ENCODE measurements at places on chromosomes 2 and 18.

DNA sequence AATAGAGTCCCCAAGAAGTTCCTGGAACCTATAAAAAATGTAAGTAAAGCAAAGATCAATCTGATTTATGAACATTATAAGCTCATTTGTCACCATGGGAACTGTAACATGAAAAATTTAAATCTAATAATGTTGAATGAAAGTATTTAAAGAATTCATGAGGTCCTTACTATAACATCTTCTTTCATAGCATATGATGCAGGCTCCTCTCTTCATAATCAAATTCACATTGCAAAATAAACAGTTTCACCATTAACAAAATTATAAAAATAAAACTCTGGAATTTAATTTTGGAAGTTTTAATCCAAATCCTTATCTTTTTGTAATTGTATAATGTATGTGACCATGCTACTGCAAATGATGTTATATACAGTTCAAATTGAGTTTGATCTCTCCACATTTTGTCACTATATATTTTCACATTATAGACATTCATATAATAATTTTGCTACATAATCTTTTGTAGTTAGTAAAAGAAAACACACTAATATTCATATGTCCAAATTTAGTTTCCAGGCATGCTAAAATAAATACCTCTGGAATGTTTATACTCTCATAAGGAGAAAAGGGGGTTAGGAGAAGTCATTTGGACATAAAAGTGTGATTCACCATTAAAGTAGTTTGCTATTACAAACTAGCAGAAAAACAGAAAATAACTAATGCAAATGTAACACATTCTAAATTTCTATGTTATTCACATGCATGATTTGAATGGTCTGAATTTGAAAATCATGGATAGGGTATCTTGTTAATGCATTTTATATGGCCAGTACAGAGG is 954.1 kb downstream of the DSC3 start:
- DNase-seq = no peak

GRCh38 chr2:207937253-207937652 is 88.1 kb downstream of the PLEKHM3 start:
- DNase-seq = no peak

- DNase-seq = no peak
These were observed 796.4 kb upstream of the CDH2 start for GRCh38 chr18:28973324-28973723.

DNA sequence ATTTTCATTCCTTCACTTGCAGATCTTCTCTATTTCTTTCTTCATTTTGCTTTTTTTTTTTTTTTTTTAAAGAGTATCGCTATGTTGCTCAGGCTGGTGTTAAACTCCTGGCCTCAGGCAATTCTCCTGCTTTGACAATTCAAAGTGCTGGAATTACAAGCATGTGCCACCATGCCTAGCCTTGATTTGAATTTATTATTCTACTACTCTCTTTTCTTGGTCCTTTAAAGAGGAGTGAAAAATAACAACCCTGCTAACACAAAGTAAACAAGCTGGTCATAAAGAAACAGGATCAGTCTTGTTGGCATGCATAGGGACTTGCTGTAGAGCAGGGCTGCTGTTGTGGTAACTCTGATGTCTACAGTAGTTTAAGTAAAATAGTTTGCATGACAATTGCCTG is 1615.3 kb upstream of the ZEB2 start:
- DNase-seq = no peak

GRCh38 chr2:127586746-127587295 is 51.3 kb downstream of the MYO7B start:
- no peak for DNase-seq

GRCh38 chr2:96500385-96501066 is 4.6 kb downstream of the NEURL3 start:
- no peak for DNase-seq

DNA sequence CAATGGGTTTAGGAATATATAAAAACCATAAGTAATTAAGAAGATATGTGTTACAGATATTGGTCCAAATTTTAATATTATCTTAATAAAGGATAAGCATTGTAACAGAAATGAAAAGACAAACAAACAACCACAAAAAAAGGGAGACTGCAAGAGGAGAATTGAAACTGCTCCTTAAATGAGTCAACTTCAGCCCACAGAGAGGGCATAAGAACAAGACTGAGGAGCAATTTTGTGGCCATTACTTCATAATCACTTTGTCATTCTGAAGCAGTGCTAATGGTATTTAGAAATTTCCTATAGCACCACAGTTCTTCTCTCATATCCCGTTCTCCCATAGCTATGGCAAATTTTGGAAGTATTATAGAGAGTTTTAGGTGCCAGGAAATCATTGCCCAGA is 193.2 kb upstream of the HNMT start:
- no peak for DNase-seq

GRCh38 chr2:112835061-112835501 is 1.5 kb downstream of the IL1B start:
- DNase-seq = no peak

DNA sequence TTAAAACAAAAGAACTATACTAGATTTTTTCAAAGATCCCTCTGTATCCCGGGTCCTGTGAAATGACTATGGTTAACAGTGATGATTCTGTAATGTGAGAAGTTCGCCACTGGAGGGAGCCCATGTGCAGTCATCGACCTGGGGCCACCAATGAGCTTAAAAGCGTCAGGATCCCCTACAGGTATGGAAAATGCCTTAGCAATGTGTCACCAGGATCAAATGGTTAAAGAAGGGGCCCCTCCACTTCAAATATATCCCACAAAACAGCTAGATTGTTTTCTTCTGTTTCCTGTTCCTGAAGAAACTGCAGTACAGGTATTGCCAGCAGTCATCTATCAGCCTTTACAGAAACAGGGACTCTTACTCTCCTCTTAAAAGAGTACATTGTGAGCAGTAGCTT is 15.3 kb downstream of the CHRNA1 start:
- DNase-seq = no peak

DNA sequence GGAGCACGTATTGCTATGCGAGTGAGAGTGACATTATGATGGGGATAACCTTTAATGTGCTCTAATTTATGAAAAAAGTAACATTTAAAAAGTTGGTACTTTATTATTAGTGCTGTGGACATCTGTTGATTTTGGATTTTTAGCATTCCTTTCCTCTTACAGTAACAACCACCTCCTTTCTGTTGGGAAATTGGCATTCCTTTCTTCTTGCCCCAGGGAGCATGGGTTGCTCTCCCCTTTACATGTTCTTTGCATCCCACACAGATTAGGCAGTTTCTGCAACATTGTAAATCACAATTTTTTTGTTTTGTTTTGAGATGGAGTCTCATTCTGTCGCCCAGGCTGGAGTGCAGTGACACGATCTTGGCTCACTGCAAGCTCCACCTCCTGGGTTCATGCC is 300.2 kb downstream of the LPIN1 start:
- DNase-seq = no peak

GRCh38 chr2:128765811-128766210 is 447.1 kb upstream of the HS6ST1 start:
- no peak for DNase-seq

GRCh38 chr2:215107216-215108056 is 31.0 kb downstream of the ABCA12 start:
- DNase-seq = no peak

DNA sequence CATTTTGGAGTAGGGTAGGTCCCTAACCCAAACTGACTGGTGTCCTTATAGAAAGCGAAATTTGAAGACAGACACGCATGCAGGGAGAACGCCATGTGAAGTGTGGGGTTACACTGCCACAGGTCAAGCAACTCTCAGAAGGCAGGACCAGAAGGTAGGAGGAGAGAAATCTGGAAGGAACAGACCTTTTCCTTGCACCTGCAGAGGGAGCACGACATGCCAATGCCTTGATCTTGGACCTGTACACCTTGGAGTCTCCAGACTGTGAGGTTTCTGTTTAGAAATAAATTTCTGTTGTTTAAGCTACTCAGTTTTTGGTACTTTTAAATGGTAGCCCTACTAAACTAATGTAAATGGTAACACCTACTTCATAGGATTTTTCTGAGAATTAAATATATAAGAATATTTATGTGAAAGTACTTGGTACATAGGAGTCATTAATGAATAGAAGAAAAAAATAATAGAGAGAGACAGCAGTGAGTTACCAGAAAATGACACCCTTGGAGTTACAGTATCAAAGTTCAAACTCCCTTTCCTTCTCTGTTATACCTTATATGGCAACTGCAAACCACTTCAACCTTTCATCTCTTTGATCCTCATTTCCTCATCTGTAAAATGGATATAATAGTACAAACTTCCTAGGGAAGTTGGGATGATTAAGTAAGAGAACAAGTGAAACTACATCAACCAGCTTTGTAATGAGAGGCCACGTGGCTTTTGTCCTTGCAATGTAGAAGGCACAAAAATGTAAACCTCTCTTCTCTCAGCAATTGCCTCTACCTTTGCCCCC is 184.9 kb upstream of the PARD3B start:
- no peak for DNase-seq

- DNase-seq = no peak
These were observed 1.2 kb upstream of the MZT2A start for GRCh38 chr2:131493199-131493968.

GRCh38 chr2:184078496-184078895 is 519.8 kb upstream of the ZNF804A start:
- no peak for DNase-seq

DNA sequence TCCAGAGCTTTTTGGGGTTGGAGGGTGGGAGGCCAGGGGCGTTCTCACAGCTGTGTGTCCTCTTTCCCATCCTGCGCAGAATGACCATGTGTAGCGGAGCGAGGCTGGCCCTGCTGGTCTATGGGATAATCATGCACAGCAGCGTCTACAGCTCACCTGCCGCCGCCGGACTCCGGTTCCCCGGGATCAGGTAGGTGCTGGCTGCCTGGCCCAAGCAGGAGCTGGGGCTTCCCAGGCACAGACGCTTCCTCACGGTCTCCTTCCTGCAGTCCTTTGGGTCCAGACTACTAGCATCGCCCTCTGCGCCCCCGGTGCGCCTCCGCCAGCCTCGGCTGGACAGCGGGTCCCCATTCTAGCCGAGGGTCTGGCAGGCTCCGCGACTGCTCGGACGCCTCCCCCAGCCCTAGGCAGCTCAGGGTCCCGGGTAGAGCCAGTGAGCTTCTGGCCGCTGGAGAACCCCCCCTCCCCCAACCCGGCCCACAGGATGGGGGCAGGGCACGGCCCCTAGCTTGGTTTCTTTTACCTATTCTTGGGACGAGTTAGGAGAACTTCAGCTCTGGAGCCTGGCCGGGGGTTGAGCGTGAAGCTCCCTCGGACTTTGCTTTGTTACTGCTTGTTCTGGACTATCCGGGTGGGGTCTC is 756 bp downstream of the ADCYAP1 start:
- no peak for DNase-seq

- DNase-seq = no peak
These were observed 209.8 kb downstream of the GBX2 start for GRCh38 chr2:235958221-235958930.

DNA sequence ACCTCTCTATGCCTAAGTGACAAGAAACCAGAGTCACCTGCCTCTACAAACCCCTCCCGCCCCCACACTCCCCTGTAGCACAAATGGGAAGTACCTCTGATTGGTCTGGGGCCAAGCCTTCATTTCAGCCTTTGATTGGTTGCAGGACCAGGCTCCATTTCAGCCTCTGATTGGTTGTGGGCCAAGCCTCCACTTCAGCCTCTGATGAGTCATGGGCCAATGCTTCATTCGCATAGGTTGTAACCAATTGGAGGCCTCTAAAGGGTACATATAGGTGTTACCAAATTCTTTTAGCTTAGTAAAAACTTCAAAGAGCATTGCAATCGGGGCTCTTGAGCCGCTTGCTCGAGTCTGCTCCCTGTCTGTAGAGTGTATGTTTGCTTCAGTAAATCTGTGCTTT is 25.0 kb downstream of the CCDC102B start:
- DNase-seq = no peak

GRCh38 chr2:179612108-179612507 is 249.3 kb downstream of the ZNF385B start:
- no peak for DNase-seq

DNA sequence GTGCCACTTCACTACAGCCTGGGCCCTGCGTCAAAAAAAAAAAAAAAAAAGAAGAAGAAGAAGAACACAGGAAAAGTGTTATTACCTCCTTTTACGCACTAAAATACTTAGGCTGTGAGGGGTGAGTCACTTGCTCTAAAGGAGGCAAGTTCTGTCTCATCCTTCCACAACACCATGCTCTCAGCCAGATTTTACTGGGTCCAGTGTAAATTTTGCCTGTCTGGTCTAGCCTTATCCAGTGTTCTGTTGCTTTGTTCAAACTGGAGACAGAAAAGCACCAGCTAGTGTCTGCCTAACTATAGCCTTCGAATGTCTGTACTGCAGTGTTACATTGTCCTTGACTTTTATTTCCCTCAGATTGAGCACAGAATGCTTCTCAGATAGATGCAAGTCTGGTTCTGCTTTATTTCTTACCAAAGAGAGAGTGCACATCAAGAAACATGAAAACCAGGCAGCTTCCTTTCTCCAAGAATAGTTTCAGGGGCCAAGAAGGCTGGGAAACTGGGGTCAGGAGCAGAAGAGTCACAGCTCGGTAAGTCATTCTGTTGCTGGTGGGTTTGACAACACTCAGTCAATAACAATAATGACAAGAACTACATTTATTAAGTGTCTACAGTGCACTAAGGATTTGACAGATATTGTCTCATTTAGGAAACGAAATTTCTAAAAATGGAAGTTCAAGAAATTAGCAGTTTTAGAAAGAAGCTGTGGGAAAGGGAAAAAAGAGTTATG is 3.1 kb upstream of the MSGN1 start:
- DNase-seq = no peak

DNA sequence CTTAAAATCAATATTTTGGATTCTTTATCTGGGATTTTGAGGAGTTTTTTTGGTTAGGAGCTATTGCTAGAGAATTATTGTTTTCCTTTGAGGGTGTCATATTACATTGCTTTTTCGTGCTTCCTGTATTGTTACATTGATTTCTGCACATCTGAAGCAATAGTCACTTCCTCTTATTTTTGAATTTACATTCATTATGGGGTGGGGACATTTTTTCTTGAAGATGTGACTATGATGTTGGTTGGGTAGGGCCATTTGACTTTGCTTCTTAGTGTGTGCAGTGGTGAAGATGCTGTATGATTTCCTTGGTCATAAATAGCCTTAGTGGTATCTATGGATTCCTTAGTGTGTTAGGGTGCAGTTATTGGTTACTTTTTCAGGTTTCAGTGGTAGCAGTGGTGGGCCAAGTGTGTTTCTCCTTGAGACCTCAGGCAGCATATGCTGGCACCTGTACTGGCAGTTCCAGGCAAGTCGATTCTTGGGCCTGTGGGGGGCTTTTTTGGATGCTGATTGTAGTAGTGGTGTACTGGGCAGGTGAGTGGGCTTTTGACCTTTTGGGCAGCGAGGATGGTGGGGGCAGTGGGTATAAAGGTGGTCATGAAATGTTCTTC is 61.8 kb downstream of the ARHGAP25 start:
- DNase-seq = no peak

- DNase-seq = no peak
These were observed at the start of gene ST8SIA5 for GRCh38 chr18:46756559-46757201. ST8SIA5 (minus strand) TSS chr18:46757053; CDS start chr18:46756508, 545 bp downstream.

- DNase-seq = no peak
These were observed 110.9 kb downstream of the MTCL1 start for GRCh38 chr18:8816220-8816619.

Measured in lower lobe of right lung (tissue), 2 donors.